ENCODE measurements at places on chromosomes 4 and X. TPM values are rescaled to one million over a fixed set of nuclear protein-coding genes. Genes with fewer than 3 reads are reported as not detected.
A peak's percentile ranks its signal among the peaks of the same experiment; 100 is the strongest.

DNA sequence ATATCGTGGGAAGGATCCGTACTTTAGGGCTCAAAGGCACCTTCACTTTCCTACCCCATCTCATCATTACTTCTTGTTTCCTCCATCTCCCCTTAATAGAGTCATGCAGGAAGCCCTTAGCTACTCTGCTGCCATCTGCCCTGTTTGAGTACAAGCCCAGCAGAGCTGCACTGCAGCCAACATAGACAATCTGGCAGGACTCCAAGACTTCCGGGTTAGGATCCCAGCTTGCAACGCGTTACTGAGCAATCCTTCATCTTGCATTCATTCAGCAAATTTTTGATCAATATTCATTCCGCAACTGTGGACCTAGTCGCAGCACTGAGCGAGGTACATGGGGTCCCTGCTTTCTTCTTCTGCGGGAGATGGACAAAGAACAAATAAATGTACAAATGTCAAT lies 344.9 kb downstream of the BCOR start:
- no peaks in the 10 kb centered on the region for H3K27me3 ChIP-seq
- H3K36me3 ChIP-seq, result no peaks in the 10 kb centered on the region
- peak overlapping the region; percentile 29 for H3K27ac ChIP-seq
- no peaks in the 10 kb centered on the region for H3K4me1 ChIP-seq
- H3K4me3 ChIP-seq, result no peak overlapping the region

DNA sequence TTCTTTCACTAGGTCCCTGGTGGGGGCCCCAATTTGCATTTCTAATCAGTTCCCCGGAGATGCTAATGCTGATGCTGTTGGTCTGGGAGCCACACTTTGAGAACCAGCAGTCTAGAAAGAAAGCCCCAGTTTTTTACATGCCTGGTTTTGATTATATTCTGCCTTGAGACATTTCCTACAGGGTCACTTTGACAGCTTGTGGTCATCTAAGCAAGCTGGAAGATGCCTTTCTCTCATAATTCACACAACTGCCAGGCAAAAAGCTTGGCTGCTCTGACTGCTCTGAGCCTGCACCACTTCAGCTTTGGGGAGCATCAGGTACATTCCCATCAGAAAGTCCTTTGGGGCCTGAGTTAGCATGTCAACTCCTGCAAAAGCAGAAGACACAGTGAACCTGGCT lies 5.9 kb upstream of the PLAC1 start:
- H3K36me3 ChIP-seq, result no peaks in the 10 kb centered on the region
- H3K4me1 ChIP-seq, result no peaks in the 10 kb centered on the region
- no peak overlapping the region for H3K4me3 ChIP-seq
- H3K27ac ChIP-seq, result no peak overlapping the region
- DNase-seq, result no peak
- no peaks in the 10 kb centered on the region for H3K27me3 ChIP-seq

DNA sequence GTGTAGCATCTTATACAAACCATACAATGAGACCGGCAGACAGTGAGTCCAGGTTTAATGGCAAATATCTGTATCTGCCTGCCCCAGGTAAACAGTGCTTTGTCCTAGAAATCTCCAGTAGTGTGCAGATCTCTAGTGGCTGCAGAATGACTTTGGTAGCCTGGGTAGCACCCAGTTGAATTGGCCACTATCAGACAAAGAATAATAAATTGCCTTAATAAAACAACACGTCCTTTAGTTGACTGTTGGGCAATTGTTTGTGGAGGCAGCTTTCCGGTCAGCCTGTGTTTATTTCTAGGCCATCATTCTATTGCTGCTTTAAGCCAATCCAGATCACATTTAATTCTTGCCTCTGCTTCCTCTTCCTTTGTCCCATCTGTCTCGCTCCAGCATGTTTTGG lies 52.5 kb downstream of the SNX25 start:
- H3K27ac ChIP-seq, result no peak overlapping the region
- H3K4me3 ChIP-seq, result no peak overlapping the region
- H3K4me1 ChIP-seq, result no peaks in the 10 kb centered on the region
- H3K36me3 ChIP-seq, result peaks cover 2% of the 10 kb centered on the region

Gene CDK16
- total RNA-seq, result 128 TPM

All from right atrium auricular region (tissue), 2 donors.